SHP77 treated with DMSO at 0.1 percent for 48 hours (cell line): ENCODE measurements at places on chromosomes 1 and 21.
A peak's percentile ranks its signal among the peaks of the same experiment; 100 is the strongest.

- no peak for DNase-seq
Observed at GRCh38 chr1:17176306-17177061, 28.4 kb upstream of the PADI1 start.

- DNase-seq = no peak
Observed at GRCh38 chr1:206828765-206829164, 36.7 kb upstream of the IL20 start.

DNA sequence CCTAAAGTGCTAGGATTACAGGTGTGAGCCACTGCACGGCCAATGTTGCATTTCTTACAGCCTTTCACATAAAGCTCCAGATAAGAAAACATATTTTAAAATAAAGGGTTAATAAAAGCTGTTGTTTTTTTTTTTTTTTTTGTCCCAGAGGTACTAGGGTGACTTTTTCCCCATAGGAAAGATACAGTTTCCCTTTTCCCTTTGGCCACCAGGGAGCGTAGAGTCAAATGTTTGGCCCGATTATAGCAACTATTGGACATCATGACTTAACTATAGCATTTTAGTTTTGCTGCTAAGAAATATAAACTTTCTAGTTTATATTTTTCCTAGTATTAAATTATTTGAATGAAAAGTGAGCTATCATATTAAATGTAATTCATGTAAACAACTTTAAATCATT is 31.4 kb downstream of the GRIK3 start:
- DNase-seq = no peak

GRCh38 chr1:233379869-233380438 is 52.4 kb downstream of the MAP3K21 start:
- DNase-seq = no peak

DNA sequence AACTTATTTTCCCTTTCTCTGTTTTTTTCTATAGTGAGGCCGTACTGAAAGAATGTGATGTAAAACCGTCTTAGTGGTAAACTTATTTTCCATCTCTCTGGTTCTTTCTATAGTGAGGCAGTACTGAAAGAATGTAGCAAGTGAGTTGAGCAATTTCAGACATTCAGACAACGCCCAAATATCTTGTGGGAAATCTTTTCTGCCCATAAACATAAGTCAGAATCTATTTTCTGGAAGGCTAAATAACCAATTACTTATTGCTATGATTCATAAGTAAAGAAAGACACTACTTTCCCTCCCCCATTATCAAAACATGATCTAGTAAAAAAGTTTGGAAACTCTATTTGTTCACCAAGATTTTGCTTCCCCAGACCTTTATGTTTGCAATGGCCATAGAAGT is 18.8 kb upstream of the SCCPDH start:
- no peak for DNase-seq

GRCh38 chr1:16340673-16341072 is 11.6 kb downstream of the FBXO42 start:
- DNase-seq = no peak

DNA sequence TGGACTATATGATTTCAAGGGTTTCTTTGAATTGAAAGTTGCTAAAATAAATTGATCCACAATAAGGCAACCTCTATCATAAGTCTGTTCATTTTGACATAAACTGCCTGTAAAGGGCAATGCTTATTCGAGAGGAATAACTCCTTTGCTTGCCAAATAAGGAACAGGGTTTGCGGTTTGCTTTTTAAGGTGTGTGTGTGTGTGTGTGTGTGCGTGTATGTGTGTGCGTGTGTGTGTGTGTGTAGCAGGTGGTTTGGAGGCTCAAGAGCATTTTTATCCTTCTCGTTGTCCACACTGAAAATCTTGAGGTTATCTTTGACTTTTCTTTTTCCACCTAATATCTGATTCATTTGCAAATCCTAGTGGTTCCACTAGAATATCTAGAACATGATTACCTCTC is 13.1 kb upstream of the NGF start:
- no peak for DNase-seq

GRCh38 chr1:202619505-202619904 is 90.7 kb downstream of the SYT2 start:
- no peak for DNase-seq

DNA sequence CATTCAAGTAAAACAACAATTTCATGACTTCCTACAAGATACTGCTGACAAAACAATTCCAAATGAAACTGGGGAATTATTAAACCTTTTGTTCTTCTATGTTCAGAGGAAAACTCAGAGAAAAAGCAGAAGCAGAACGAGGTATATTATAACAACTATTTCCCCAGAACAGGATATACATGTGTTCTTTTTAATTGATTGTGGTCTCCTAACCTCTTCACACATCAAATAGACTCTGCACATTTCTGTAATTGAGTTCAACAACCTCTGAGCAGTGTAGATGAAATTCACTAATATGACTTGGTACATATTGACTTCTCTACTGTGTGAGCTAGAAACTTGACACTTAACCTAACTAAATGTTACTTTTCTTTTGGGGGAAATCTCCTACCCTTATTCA is 584.2 kb downstream of the NEGR1 start:
- DNase-seq = no peak

DNA sequence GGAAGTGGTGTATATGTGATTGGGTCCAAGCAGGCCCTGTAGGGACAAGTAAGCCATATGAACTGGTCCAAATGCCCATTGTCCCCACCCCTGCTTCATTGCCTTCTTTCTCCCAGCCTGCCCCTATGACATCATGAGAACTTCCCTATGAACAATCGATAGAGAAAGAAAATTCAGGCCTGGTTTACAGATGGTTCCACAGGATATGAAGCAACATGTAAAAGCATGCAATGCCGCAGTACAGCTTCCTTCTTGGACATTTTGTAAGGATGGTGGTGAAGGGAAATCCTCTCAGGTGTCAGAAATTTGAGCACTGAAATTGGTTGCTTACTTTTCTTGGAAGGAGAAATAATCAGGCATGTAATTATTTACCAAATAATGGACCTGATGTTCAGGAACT is 581.7 kb downstream of the MRPL39 start:
- DNase-seq = no peak

DNA sequence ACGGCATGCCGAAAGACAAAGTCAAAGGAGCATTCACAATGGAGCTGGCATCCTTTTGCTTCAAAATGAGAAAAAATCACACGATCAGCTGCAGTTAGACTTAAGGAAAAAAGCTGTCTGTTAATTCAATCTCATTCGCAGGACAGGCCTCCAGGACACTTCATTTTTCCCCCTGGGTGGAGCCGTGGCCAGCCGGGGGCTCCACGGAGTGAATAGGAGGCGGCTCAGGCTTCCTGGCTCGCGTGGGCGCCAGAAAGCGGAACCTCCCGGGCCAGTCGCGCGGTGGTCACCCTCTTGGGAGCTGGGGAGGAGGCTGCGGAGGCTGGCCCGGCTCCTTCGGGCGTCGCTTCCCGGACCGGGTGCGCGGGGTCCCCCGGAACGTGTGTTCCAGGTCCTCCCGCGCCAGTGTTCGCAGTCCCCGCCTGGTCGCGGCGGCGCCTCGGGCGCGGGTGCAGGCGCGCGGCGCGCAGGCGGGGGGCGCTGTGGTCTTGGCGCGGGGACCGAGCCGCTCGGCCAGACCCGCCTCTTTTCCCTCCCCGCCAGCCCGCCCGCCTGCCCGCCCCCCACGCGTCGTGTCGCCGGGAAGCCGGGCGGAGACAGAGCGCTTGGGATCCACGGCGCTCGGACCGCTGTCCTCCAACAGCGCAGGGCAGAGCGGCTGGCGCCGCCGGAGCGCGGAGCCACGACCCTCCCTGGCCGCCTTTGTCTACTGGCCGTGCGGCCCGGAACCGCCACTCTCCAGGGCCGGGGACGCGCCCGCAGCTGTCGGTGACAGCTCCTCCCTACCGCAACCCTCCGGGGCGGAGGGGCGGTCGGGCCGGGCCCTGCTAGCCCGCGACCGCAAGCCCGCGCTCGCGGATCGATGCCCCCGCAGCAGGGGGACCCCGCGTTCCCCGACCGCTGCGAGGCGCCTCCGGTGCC is at the start of gene RHOU:
Gene RHOU, plus strand, starts transcription at position 599 of the 921 bp plus-strand sequence. Its CDS starts 264 bp downstream, at position 863.
- DNase-seq = no peak

DNA sequence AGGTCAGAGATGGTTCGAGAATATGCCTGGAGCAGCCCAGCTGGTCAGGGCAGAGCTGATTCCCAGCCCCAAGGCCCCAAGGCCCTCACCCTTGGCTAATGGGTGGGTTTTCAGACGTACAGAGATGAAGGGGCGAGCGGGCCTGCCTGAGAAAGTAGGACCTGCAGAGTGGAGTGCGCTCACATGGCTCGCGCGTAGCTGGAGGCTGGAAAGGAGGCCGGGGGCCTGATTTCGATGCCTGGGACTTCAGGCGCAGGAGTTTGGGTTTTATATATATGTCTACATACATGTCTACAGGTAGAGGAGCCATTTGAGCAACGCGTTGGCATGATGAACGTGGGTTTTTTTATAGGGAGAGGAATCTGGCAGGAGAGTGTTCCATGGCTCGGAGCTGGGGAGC is 8.9 kb downstream of the COQ8A start:
- DNase-seq = no peak

DNA sequence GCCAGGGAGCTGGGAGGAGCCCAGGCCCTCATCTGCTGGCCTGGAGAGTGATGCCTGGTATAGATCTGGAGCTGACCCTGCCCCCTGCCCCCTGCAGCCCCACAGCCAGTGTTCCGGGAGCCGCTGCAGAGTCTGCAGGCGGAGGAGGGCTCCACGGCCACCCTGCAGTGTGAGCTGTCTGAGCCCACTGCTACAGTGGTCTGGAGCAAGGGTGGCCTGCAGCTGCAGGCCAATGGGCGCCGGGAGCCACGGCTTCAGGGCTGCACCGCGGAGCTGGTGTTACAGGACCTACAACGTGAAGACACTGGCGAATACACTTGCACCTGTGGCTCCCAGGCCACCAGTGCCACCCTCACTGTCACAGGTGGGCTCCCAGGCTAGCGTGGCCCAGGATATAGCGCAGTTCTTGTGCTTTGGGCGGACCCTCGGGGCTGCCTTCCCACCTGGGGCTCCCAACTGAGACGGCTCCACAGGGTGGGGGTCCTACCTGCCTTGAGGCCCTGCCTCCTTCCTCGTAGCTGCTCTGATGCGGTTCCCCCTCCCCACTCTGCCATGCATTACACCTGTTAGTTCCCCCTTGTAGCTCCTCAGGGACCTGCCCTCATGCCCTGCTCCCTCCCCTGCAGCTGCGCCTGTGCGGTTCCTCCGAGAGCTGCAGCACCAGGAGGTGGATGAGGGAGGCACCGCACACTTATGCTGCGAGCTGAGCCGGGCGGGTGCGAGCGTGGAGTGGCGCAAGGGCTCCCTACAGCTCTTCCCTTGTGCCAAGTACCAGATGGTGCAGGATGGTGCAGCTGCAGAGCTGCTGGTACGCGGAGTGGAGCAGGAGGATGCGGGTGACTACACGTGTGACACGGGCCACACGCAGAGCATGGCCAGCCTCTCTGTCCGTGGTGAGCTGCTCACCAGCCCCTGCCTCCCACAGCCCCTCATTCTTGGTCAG is 98.7 kb downstream of the OBSCN start:
- DNase-seq = no peak

DNA sequence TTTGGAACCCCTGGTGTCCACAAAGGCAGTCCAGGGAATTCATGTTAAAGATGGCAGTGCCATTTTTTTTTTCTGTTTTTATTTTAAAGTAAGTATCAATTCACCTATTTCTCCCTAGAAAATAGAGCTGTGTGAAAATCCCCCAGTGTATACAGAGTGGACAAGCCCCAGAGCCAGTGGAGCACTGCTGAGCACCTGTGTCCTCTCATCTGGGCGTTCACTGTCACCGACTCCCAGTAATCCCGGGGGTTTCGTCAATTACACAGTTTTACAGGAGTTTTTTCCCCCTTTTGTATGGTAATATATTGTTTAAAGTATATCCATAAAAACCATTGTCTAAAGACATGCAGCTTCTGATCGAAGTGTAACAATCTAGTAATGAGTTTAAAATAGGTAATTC is 175.8 kb downstream of the SDCCAG8 start:
- DNase-seq = no peak

GRCh38 chr1:212257157-212257556 is 28.1 kb upstream of the PPP2R5A start:
- no peak for DNase-seq

- DNase-seq = no peak
Observed at GRCh38 chr21:38927776-38928175, 122.0 kb downstream of the ETS2 start.

DNA sequence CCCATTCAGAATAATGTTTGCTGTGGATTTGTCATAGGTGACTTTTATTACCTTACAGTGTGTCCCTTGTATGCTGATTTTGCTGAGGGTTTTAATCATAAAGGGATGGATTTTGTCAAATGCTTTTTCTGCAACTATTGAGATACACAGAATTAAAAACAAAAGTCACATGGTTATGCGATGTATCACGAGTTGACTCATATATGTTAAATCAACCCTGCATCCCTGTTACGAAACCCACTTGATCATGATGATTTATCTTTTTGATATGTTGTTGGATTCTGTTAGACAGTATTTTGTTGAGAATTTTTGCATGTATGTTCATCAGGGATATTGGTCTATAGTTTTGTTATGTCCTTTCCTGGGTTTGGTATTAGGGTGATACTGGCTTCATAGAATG is 10.7 kb upstream of the OR2T34 start:
- no peak for DNase-seq

- no peak for DNase-seq
Observed at GRCh38 chr1:37732111-37732780, 32.7 kb downstream of the EPHA10 start.

- no peak for DNase-seq
Observed at GRCh38 chr1:17892225-17892624, 137.1 kb downstream of the ACTL8 start.

GRCh38 chr1:204831186-204831585 is 39.5 kb upstream of the NFASC start:
- no peak for DNase-seq

DNA sequence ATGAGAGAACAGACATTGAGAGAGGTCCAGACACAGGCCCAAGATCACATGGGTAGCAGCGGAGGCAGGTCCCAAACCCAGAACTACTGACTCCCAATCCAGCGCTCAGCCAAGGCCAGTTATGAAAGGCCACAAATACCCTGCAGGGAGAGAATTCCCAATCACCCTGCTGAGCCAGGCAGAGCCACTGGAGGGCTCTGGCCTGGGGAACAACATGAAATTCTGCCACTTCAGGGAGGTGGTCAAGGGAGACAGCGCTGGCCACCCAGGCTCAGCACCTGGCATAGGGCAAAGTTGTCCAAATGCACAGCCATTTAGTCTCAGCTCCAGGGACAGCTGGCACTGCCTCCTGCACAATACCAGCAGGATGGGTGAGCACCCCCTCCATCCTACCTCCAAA is 27.5 kb downstream of the SLC9A1 start:
- no peak for DNase-seq

- no peak for DNase-seq
Observed at GRCh38 chr1:224205438-224205840, 22.4 kb downstream of the DEGS1 start.

GRCh38 chr1:80305466-80305865 is 1298.9 kb upstream of the ADGRL4 start:
- no peak for DNase-seq

GRCh38 chr1:77976433-77977076 is 2.3 kb downstream of the FUBP1 start:
- no peak for DNase-seq

GRCh38 chr1:205232127-205232820 is 4.5 kb downstream of the TMCC2 start:
- DNase-seq = no peak

GRCh38 chr1:227372726-227373130 is 54.4 kb upstream of the CDC42BPA start:
- DNase-seq = peak; percentile 65
